Forelimb muscle (tissue), 1 donor: ENCODE measurements at places on chromosomes 16 and 17.

GRCh38 chr17:28940675-28941074 lies 10.6 kb downstream of the PHF12 start:
- no peak for DNase-seq

GRCh38 chr17:49496183-49496866 lies 1.2 kb downstream of the NGFR start:
- DNase-seq, result no peak

DNA sequence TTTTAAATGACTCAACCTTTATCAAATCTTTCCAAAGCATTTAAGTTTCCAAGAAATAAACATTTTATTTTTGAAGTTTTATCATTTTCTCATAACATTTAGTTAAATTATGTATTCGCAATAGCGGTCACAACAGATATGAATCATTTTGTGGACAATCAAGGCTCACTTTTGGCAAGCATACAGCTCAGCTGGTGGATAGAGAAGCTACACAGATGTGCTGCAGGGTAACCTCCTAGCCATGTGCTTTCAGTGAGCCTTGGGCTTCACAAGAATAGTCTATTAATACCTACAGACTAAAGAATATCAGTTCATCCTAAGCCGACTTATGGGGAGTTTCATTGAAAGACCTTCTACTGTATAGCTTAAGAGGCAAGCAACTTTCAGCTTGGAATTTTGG lies 144.8 kb downstream of the MRTFB start:
- DNase-seq, result no peak

- no peak for DNase-seq
These were observed 2.0 kb upstream of the ZACN start for GRCh38 chr17:76076765-76077583.

DNA sequence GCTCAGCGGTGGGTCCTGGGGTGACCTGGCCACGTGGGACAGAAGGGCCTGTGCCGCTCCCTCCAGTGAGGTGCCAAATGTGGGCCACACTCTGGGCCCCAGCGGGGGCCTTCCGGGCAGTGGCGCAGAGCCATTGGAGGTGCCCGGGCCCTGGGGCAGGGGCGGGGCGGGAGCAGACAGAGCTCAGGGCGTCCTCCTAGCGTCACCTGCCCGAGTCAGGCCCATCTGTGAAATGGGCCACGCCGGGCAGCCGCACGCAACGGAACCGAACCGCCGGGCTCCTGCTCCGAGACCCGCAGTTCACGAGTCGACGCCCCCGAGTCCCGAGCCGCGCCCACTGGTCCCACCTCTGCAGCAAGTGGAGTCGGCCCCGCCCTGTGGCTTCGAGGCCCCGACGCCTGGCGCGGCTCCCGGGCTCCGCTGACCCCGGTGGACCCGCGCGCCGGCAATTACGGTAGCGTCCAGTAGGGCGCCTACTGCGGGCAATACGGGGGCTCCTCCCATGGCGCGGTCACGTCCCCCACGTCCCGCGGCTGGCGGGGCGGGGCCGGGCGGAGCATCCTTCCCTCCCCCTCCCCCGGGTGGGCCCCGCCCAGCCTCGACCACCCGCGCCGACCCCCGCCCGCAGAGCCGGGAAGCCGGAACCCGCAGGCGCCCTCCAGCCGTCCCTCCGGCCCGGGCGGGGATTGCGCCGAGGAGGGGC lies 1.9 kb downstream of the SLC16A3 start:
- DNase-seq, result no peak

DNA sequence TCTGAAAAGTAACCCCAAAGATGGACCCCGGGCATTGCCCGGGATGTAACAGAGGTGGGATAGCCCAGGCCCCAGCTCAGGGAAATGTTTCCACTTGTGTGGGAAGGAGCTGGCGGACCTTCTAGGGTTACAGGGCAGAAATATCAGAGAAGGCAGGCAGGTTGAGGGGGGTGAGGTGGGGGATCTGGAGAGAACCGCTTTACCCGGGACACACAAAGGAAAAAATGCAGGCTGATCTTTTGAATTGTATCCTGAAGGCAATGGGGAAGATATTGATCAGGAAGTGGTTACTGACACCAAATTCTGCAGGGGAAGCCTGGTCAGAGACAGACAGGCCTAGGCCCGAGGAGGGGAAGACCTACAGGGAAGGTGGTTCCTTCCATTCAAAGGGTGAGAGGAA lies 3.5 kb downstream of the SLC47A1 start:
- no peak for DNase-seq

DNA sequence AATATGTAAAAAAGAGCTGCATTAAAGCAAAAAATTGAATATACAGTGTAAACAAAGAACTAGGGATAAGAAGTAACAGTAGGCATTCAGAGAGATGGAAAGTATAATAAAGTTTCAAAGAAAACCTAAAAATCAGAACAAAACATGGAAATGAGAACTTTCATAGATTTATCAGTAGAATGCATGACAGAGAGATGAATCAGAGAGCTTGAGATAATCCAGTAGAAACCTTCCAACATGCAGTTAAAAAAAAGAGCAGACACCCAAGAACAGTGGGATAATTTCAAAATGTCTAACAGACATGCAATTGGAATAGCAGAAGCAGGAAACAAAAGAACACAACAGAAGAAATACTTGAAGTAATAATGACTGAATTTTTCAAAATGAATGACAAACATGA lies 1384.2 kb downstream of the CDH11 start:
- no peak for DNase-seq

GRCh38 chr16:60091529-60091928 lies 1357.4 kb upstream of the GOT2 start:
- no peak for DNase-seq

- DNase-seq, result no peak
These were observed 13.3 kb downstream of the CAVIN1 start for GRCh38 chr17:42409523-42410318.
